ENCODE measurements at places on chromosomes 5 and 9.

- DNase-seq, result no peak
Measured at GRCh38 chr5:171575808-171576207, 156.4 kb downstream of the FGF18 start.

DNA sequence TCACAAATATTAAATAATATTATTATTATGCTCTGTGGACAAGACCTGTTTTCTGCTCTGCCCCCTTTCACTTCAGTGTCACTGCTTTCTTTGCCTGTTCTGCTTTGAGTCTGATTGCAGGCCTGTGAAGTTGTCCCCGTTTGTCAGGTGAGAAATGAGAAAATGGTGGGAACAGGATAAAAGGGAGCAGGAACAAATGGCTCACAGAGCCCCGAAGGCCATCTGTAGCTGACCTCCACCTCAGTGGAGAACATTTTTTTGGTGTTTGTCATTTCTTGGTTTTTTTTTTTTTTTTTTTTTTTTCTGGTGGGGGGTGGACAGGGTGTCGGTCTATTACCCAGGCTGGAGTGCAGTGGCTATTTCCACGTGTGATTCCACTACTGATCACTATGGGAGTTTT, 13.2 kb upstream of the S100Z start:
- DNase-seq, result no peak

GRCh38 chr5:177300951-177301350, 2.6 kb downstream of the RAB24 start:
- DNase-seq, result no peak

GRCh38 chr5:123868881-123869280, 356.9 kb downstream of the CSNK1G3 start:
- no peak for DNase-seq

DNA sequence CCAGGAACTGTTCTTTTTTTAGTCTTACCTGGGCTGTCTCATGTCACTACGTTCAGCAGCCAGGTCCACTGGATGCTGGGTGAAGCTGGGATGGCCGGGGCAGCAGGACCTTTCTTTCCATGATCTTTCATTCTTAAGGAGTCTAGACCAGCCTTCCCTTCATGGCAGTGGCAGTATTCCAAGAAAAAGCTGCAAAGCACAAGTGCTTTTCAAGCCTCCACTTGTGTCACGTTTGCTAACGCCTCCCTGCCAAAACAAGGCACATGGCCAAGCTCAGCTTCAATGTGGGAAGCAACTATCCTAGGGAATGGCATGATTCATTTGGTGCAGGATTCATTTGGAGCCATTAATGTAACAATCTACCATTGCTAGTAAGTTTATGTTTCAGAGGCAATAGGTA, 94.8 kb downstream of the RCL1 start:
- DNase-seq, result no peak

GRCh38 chr5:151568036-151568435, 23.1 kb downstream of the FAT2 start:
- no peak for DNase-seq

- peak; percentile 31 for DNase-seq
Measured at GRCh38 chr5:123659495-123659894, 147.5 kb downstream of the CSNK1G3 start.

DNA sequence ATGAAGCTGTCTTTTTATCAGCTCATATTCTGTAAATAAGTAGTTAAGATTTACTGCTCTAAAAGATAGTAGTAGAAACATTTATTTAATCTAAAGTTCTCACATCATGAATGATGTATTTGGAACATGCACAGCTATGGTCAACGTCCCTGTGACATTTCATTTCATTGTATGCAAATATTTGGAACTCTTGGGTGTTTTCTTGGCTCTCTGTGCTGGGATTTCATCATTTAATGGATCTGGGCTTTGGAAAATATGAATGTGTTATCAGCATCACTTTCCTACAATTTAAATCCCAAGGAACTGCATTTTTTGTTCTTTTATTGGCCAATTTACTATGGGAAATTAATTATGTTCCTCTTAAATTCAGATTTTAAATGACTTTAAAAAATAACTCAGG, 462.9 kb downstream of the SEMA5A start:
- DNase-seq, result no peak

GRCh38 chr5:99646011-99646647, 717.3 kb upstream of the CHD1 start:
- DNase-seq, result no peak

DNA sequence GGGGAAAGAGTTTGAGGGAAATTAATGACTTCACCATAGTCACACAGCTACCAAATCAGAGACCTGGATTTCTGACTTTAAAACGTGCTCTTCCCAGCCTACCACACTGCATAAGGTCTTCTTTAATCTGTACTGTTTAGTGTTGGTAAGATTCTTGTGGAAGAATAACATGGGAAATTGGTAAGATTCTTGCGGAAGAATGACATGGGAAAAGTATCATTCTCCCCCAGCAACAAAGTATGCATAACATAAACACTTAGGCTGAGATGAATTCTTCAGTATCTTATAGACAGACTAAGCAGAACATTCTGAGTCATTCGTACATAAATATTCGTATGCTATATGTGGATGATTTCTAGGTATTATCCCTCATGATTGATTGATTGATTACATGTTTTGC, 170.4 kb downstream of the FOCAD start:
- DNase-seq, result no peak

GRCh38 chr5:132262882-132263547, 5.5 kb downstream of the PDLIM4 start:
- no peak for DNase-seq

GRCh38 chr5:136750224-136750862, 385.0 kb upstream of the TRPC7 start:
- DNase-seq, result no peak

- no peak for DNase-seq
Measured at GRCh38 chr9:136543280-136543679, 2.6 kb downstream of the NOTCH1 start.

- DNase-seq, result no peak
Measured at GRCh38 chr5:41508186-41508585, 2.2 kb downstream of the PLCXD3 start.

- peak; percentile 30 for DNase-seq
Measured at GRCh38 chr5:53425687-53426511, 54.5 kb upstream of the FST start.

DNA sequence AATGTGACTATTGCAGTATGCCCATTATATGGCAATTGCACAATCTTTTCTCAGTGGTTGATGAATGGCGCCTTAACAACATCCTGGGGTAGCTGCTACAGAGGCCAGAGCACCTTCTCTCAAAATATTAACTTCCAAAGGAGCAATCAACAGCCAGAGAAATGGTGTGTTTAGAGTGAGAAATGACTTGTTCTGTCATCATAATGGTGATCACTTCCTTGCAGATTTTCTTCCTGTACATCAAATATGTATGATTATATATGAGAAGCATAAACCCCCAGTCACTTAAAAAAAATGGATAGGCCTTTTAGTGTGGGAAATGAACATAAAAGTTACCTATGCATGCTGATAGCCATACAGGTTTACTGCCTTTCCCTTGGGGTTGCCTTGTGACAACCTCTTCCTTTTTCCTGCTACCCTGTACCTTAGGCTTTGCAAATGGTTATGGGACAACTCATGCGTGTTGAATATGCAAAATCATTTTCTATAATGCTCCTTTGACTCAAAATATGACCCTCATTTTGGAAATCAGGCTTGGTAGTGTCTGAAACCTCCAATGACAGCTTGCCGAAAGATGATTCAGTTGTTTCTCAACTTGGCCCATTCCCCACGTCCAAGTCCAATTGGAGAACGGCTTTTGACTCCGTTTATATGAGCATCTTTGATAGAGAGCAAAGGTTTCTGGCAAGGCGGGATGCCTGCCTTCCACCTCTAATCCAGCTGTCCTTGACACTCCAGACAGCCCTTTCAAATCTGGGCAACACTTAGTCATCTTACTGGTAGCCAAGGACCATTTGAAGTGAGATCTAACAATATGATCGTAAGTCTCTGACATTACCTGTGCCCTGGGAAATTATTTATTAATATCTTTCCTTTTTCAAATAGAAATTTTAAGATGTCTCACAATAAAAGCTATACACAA, 69.3 kb downstream of the SLC1A1 start:
- DNase-seq, result no peak

DNA sequence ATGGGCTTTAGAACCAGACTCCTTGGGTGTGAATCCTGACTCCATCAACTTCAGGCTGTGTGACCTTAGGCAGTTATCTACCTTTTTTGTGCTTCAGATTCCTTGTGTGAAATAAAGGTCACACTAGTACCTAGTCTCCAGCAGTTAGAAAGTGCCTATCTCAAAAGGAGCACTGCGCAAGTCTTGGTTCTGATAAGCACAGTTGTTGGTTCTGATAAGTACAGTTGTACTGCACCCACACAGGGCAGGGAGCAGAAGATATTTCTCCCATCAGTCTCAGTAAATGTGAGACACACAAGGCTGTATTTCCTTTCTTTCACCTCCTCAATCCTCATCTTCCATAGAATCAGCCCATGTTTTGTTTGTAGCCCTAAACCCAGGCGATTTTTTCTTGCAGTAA, 116.6 kb upstream of the DPYSL3 start:
- no peak for DNase-seq

DNA sequence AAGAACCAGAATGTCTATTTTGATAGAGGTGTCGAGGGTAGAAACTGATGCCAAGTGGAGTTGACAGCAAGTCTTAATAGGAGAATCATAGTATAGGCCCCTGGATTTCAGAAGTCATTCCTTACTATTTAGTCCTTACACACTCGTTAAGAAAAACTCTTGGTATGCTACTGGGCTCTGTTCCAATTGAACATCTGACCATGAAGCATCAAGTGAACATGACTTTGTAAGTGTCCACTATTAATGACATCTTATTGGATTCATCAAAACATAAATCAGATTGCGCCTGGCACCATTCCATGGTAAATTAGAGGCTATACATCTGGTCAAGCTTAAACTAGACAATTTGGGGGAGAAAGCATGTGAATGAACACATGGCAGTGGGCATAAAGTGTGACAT, 1056.5 kb upstream of the EDIL3 start:
- DNase-seq, result no peak
